ENCODE measurements at places on chromosomes 1 and 21. TPM values are rescaled to one million over a fixed set of nuclear protein-coding genes. Genes with fewer than 3 reads are reported as not detected.
A peak's percentile ranks its signal among the peaks of the same experiment; 100 is the strongest.

- DNase-seq: no peak
Observed at GRCh38 chr1:100400404-100400803, 48.1 kb downstream of the CDC14A start.

GRCh38 chr21:37146320-37147235 lies 73.5 kb downstream of the TTC3 start:
- no peak for DNase-seq

DNA sequence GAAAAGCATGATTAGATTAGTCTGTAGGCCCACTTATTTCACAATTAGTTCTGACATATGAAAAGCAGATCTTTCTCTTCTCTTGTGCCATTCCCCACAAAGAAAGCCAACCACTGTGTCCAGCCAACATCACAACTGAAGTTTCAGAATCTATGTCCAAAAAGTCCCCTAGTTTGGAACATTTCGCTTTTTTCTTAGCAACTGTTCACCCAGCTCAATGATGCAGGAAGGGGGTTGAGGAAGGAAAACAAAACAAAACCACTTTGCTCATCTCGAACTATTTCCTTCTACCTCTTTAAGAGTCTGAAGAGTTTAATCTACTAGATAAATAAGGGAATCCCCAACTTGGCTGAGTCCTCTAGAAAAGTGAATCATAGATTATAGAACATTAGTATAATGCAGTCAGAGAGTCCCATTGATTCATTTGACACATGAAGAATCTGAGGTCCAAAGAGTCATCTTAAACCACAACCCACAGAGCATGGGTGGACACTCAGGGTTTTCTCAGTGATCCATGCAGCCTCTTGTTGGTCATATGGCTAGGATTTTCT lies 159.3 kb upstream of the SGIP1 start:
- no peak for DNase-seq

DNA sequence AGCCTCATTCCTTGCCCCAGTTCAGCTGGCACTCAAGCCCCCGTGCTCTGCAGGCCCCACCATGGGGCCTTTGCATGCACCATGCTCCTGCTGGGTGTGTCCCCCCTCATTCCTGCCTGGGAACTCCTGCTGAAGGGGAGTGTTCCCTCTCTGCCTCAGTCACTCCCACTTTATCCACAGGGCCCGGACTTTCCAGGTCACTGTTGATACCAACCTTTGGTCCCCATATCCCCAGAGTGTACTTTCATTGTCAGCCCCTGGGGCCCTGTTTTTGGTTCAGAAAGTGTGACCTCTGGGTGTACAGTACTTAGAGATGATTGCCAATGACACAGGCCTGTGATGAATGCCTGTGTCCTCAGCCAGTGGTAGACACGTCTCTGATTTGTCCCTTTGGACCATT lies 2.9 kb downstream of the TTC22 start:
- no peak for DNase-seq

GRCh38 chr1:185566995-185567394 lies 167.2 kb upstream of the HMCN1 start:
- DNase-seq: peak; percentile 90

EFHD2 gene
- total RNA-seq: 100 TPM

All from glomerular endothelial cell (primary cell).